ENCODE measurements at places on chromosomes 3 and 15. TPM values are rescaled to one million over a fixed set of nuclear protein-coding genes. Genes with fewer than 3 reads are reported as not detected.

GOLGA8S gene
- total RNA-seq, result 0.08 TPM

AVEN gene
- total RNA-seq, result 16.8 TPM

C2CD4A gene
- 0.17 TPM for total RNA-seq

AMIGO3 gene
- not detected for total RNA-seq

PTPRG gene
- 4.4 TPM for total RNA-seq

NOX5 gene
- not detected for total RNA-seq

All from activated T-helper 1 cell treated with anti-CD3 and anti-CD28 coated beads, Interleukin-12 subunit alpha, Interleukin-12 subunit beta, Interleukin-2, Interleukin-4 antibody, amounts not matched to agents 30 ng/mL and 10 ng/mL and 1 ng/mL, durations not matched to agents 14 hours and 24 hours and 36 hours (primary cell).